ENCODE measurements at places on chromosomes 16 and 17.
A peak's percentile ranks its signal among the peaks of the same experiment; 100 is the strongest.

DNA sequence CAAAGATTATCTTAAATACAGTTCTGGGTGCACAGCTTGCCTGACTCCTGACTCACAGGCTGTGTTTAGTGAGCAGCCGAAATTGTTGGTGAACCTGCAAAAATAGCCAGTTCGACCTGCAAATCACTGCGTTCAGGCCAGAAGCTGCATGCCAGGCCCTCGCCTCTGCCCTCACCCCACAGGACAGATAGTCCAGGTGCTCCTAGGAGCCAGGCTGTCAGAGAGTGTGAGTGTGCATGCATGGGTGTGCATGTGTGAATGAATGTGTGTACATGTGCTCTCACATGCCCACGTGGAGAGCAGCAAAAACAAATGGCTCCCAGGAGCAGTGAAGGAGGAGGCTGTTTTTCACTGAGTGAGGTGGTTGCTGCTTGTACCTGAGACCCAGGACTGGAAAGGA lies 131.8 kb downstream of the ABCC12 start:
- no peak for DNase-seq

DNA sequence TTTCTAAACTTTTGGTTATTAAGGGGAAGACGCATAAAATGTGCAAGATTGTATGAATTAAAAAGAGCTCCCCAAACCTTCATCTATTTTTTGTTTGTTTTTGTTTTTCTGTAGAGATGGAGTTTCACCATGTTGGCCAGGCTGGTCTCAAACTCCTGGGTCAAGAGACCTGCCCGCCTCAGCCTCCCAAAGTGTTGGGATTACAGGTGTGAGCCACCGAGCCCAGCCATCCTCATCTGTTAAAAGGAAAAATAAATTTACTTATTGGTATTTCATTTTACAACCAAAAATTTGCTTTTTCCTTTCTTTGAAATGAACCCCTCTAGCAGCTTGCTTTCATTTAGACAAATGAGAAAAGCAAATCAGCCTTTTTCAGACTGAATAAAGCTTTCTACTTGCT lies 23.2 kb downstream of the RNF157 start:
- no peak for DNase-seq

- DNase-seq = no peak
Observed at GRCh38 chr16:84423416-84423837, 55.1 kb downstream of the ATP2C2 start.

GRCh38 chr16:70157105-70157476 lies 16.5 kb upstream of the CLEC18C start:
- no peak for DNase-seq

DNA sequence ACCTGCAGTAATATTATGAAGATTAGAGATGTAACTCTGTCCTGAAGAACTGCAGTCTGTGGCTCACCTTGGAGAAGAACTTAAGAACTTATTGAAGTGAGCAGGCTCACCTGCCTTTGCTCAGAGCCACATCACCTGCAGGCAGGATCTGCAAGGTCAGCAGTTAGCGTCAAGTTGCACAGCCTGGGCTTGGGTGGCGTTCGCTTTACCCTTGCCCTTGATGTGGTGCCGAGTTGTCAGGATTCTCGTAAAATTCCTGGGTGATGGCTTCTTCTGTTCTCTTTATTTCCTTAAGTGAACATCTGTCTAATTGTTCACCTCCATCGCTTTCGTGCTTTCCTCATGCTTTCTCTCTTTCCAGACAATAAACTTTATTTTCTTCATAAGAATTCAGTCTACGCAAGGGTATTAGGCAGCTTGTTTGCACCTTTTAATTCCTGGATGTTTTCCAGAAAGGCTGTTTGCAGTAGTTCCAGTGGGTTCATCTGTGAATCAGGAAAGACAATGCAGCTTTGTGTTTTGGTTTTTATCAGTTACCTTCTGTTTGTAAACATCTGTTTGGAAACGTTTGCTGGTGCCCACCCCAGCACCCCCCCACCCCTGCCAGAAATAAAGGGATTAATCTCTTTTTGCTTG lies 254.3 kb downstream of the WWOX start:
- DNase-seq = no peak

DNA sequence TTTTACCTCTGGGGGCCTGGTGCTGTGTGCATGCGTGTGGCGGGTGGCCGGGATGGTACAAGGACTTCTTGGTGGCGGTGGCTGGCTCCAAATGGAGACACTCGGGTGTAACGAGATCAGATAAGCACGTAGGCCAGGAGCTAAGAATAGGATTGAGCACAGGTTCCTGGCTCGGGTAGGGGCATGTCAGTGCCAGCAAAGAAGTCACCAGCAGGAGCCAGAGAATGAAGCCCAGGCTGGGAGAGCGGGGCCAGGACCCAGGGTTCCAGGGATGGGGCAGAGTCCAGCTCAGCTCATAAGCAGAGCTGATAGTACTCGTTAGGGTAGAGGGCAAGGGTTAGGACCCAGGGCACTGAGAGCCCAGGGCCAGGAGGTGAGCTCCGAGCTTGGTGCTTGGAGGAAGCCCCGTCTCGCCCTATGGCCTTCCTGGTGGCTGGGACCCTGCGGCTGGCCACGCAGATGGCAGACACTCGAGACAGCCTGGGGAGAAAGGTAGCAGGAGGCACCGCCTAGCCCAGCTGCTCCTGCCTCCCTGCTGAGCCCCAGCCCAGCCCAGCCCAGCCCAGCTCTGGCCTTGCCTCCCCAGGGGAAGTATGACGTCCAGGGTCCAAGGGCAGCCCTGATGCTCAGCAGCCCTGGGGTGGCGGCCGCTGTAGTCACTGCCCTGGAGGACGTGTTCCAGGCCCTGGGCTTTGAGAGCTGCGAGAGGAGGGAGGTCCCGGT lies 8.9 kb downstream of the ZNF213 start:
- DNase-seq = peak; percentile 96

GRCh38 chr17:34760931-34761495 lies 181.6 kb downstream of the TMEM132E start:
- peak; percentile 23 for DNase-seq

GRCh38 chr17:2959371-2960130 lies 103.9 kb downstream of the OR1D5 start:
- DNase-seq = no peak

GRCh38 chr16:56106527-56106926 lies 84.8 kb upstream of the GNAO1 start:
- no peak for DNase-seq

DNA sequence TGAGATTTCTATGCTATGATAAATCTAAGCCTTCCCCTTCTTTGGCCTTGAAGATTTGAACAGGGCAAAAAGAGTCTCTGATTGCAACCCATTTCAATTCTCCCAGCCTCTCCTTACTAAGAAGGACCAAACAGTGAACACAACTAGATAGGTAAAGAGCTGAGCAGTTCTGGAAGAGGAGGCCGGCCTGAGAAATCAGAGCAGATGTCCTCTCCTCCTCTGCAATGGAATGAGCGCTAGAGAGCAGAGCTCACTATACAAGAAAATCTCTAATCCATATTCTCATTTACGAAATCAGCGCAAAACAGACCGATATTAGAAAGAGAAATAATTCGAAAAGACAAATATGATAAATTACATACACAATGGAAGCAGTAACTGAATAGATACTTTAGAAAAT lies 124.2 kb downstream of the CDK5R1 start:
- DNase-seq = no peak

GRCh38 chr17:63762161-63763078 lies 11.0 kb downstream of the CCDC47 start:
- no peak for DNase-seq

DNA sequence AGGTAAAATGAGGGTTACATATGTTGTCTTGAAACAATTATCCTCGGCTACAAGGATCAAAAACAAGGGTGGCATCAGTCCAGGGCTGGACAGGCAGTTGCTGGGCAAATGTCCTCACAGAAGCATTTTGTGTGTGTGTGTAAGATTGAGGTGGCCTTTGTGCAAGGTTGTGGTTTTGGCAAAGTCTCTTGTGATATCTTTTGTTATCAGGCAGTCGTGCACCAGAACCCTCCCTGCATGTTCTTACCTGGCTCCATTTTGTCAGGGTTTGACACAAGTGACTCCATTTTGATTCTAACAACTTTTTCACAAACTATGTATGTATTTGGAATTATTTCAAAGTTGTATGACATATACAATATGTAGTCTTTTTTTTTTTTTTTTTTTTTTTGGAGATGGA lies 20.0 kb downstream of the CHAD start:
- no peak for DNase-seq

GRCh38 chr16:83176802-83177201 lies 550.0 kb downstream of the CDH13 start:
- DNase-seq = no peak

DNA sequence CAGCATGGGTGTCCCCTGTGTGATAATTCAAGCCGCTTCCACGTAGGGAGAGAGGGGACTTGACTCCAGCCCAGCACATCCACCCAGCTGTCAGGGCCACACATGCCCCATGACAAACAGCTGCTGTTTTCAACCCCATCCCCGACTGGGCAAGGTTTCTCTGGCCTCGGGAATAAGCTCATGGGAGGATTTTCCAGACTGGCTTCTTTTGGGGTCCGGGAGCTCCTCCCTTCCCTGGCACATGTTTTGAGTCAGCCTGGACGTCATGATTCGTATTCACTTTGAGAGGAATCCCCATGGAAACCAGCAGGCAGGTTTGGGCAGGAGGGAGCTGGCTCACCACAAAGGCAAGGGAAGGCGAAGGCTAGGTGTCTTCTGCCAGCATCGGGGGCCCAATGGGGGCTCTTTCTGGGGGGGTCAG lies 156.4 kb downstream of the CMIP start:
- DNase-seq = no peak

DNA sequence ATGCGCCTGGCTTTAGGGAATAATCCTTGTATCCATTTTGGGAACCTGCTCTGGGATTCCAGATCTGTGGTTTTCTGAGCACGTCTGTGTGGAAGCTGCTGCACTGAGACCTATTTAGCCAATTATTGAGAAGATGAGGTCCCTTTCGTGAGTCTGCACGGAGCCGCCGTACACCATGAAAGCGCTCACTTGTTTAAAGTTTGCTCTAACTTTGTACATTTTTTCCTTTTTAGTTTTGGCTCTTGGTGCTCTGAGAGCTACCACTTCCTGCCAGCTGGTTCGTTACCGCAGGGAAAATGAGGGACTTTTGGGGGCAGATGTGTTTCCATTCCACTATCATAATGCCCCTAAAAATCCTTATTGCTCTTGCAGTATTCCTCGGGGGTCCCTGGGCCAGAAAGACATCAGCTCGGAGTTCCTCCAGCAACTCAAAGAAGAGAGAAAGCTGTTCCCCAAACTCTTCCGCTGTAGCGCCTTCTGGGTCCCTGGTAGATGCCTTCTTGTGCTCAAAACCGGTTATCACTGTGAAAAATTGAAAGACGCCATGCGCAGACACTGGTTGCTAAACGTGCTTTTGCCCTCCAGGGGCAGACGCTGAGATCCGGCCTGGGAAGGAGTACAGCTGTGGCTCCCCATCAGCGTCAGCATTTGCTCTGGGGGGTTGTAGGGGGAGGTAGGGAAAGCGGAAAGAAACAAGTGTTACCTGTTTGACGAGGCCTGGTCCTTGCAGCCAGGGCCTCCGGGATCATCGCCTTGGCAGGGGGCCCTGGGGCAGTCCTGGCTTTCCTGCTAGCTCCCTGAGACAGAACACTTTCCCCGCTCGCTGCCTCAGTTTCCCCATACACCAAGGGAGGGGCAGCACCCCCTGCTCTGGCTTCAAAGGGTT lies 238.1 kb downstream of the MRTFB start:
- no peak for DNase-seq

- no peak for DNase-seq
Observed at GRCh38 chr17:18626152-18626870, 17.9 kb downstream of the TBC1D28 start.

DNA sequence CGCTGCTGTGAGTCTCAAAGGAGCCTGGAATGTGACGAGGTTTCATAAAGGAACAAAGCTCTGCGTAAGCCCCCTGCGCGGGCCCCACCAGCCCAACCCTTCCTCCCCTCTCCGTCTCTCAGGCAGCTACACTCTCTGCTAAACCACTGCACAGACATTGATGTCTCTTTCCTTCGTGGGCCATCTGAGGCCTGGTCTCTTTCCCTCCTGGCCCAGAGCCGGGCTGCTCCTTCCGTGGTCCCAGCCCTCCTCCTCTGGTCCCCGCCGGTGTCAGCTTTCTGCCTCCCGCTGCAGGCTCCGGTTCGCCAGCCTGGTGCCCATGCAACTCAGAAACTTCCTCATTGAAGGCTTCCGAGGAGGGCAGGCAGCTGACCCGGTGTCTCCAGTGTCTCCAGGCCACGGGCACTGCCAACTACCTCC lies 7.4 kb downstream of the SCARF1 start:
- DNase-seq = no peak

DNA sequence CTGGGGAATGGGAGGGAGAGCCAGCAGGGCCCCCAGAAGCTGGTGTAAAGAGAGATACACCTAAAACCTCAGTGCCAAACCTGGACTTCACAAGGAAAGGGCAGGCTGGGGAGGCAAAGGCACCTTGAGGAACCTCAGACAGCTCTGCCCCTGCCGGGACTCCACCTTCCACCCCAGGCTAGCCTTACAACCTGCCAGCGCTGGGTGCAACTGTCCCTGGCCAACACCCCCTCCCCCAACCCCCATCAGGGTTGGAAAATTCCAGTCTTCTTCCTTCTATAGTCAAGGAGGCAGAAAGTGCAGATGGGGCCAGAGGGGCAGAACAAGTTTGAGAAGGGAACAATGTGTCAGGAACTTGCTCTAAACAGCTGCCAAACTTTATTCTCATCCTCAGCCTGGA lies 2.2 kb downstream of the YBX2 start:
- no peak for DNase-seq

GRCh38 chr16:81293909-81294802 lies 20.6 kb upstream of the GAN start:
- no peak for DNase-seq

DNA sequence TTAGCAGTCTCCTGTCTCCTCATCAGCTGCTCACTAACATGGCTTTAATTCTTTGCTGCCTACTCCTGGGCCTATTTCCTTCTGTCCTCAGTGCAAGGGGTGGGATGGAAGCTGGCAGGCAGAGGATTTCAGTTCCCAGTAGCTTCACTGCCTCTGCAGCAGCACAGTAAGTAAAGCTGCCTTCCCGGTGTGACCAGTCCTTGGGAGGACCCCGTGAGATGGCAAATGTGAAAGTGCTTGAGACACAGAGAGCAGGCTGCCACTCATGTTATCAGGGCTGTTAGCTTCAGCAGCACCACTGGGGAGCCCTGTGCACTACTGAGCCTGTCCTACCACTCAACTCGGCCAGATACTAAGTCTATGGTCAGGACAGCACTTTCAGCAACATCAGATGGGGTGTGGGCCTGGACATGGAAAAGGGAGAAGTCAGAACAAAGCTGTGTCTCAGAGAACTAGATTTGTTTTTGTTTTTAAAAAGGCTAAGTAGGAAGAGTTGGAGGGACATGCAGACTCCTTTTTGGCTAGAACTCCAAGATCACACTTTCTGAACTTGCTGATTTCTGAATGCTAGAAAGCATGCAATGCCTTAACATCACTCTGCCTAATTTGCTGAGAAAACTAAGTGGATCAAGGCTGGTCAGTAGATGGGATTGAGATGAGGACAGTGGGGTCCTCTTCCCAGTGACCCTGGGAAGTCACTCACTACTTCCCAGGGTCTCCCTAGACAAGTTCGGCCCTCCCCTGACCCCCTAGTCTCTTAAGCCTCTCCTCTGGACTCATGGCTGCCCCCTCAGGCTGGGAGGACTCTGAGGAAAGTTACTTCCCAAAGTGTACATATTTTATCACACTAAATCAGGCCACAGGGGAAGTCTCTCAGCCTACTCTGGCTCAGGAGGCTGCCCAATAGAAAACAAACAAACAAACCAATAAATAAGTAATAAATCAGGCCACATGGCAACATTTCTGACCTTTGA lies 1.1 kb downstream of the ACSF2 start:
- DNase-seq = peak; percentile 26
